Pulmonary artery endothelial cell (primary cell): ENCODE measurements at places on chromosomes 2 and 18.
A peak's percentile ranks its signal among the peaks of the same experiment; 100 is the strongest.

GRCh38 chr2:67828066-67828465 lies 234.7 kb downstream of the C1D start:
- DNase-seq = no peak

GRCh38 chr2:68569604-68570003 lies 73.8 kb upstream of the PROKR1 start:
- DNase-seq = no peak

- no peak for DNase-seq
These were observed 265.5 kb downstream of the PTH2R start for GRCh38 chr2:208671886-208672680.

DNA sequence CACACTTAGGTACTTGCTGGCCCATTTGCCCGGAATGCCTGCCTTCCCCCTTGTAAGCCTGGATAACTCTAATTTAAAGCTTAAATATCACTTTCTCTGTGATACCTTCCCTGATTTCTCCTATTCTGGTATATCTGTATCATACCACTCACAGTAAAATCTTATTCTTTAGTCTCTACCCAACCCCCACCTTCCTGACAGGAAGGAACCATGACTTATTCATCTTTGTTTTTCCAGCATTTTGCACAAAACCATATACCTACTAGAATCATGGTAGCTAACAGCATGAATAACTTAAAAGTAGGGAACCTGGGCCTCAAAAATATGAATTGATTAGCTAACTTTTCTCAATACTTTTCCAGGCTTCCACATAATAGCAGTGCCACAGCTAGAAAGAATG lies 111.5 kb downstream of the GFPT1 start:
- peak; percentile 32 for DNase-seq

DNA sequence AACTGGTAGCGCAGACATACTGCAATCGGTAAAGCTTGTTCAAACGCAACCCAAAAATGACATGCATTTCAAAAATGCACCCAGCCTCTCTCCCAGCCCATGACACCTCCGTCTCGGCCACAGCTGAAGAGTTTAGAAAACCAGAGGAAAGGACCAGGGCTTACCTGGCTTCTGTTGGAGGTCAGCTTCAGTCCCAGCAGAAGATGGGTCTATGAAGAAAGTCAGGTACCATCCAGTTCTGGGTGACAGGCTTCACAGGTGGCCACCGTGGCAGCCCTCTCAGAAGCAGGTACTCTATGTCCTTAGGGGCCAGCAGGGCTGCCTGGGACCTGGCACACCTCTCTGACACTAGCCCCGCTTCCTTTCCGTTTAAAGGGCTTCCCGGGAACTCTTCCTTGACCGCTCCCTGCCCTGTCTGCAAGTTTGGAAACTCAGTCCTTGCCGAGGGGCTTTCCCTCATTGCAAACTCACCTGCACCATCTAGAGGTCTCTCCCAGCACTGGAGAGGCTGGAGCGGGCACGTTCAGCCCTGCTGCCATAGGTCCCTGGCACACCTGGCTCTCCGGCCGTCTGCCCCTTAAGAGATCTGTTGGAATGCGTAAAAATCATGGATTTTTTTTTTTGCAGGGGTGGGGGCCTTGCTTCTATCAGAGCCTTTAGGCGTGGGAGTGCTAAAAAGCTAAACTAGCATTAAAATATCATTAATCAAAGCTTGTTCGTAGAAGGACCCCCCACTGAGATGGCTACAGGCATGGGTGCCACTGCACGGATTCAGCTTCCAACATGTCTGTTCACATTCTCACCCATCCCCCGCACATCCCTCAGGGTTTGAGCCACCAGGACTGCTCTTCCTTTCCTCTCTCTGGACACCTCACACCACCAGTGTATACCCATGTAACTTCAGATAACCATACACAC lies at the start of gene EDAR:
TSS of gene EDAR (minus strand) at position 425 of the 918 bp plus-strand sequence. CDS start 58,206 bp downstream, outside the sequence.
- DNase-seq = no peak

GRCh38 chr2:46495231-46496030 lies 16.1 kb downstream of the TMEM247 start:
- DNase-seq = no peak

DNA sequence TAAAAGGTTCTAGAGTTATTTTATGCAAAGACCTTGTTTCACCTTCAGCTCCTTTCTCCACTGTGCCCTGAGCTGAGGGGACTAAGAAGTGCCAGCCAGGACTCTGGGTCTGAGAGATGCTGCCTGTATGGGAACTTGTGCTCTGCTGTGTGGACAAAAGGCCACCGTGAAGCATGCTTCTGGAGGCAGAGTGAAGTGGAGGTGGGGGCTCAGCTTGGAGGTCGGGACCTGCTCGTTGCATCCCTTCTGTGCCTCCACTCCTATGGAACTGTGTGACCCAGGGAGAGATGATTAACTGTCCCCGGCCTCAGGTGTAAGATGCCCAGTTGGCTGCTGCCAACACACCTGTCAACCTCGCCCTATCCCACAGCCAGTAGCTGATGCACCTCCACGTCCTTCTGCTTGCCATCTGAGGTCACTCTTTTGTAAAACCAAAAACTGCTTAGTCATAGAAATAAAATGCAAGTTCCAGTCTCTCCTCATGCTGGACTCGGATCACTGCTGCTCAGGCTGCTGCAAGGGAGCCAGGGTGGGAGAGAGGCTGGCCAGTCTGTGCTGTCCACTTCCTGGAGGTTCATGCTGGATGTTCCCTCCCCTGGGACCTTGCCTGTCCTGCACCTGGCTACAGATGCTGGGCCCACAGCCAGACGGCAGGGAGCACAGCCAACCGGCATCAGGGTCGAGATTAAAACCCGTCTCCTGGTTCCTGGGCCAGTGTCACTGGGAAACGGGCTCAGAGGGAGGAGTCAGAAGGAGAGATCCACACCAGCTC lies 113.2 kb downstream of the ACKR3 start:
- no peak for DNase-seq

GRCh38 chr2:221109552-221109951 lies 462.6 kb downstream of the EPHA4 start:
- no peak for DNase-seq

DNA sequence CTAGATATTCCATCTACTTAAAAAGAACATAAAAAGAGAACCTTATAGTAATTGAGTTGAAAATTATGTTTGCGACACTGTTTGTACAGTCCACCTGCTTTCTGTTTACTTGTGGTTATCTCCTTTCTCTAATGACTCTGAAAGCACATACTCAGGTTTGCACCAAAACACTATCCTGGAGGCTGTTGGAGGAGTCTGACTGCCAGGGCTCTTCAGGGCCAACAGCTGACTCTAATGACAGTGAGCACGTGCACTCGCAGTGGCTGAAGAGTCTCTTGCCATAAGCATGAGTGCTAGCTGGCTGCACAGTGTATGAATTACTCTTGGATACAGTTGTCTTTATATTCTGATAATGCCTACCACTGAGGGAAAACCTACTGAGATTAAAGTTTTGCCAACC lies 16.7 kb upstream of the GLS start:
- no peak for DNase-seq

GRCh38 chr18:32776561-32776960 lies 3.7 kb upstream of the KLHL14 start:
- no peak for DNase-seq

GRCh38 chr2:20209373-20210109 lies 15.4 kb downstream of the SDC1 start:
- DNase-seq = no peak

DNA sequence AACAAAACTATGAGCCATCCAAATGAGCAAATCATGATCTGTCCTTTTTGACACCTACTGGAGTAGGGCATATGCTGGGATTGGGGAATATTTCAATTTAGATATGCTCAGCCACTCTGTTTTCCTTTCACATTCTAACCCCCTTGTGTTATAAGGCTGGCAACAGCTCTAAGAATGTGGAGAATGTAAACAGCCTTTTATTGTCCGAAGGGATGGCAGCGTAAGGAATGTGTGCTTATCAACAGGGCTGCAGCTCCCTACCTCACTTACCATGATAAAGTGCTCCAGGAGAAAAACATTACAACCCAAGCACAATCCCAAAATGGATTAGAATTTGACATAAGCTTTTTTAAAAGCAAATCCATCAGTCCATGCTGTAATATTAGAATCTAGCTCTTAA lies 2.2 kb downstream of the NXPH2 start:
- DNase-seq = no peak

DNA sequence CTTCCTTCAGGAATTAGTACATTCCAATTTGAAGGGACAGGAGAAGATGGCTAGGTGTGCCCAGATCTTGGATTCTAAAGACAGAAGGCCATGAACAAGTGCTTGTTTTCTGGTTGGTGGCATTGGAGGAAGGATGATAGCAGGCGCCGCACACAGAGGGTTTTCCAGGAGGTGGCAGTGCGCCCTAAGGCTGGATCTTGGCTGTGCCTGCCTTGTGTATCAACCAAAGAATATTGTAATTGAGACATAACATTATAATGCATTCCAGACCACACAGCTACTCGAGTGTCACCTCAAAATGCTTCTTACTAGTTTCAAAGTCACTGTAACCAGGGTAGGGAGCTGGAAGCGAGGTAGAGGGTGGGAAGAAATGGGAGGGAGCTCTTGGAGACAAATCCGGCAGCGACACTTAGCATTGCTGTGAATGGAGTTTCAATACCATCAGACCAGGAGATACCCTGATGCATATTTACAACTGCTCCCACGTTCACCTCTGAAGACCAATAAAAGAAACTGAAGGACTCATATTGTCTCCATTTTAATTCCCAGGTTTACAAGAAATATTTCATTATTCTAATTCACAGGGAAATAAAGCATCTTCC lies 42.5 kb downstream of the CPO start:
- peak; percentile 46 for DNase-seq

DNA sequence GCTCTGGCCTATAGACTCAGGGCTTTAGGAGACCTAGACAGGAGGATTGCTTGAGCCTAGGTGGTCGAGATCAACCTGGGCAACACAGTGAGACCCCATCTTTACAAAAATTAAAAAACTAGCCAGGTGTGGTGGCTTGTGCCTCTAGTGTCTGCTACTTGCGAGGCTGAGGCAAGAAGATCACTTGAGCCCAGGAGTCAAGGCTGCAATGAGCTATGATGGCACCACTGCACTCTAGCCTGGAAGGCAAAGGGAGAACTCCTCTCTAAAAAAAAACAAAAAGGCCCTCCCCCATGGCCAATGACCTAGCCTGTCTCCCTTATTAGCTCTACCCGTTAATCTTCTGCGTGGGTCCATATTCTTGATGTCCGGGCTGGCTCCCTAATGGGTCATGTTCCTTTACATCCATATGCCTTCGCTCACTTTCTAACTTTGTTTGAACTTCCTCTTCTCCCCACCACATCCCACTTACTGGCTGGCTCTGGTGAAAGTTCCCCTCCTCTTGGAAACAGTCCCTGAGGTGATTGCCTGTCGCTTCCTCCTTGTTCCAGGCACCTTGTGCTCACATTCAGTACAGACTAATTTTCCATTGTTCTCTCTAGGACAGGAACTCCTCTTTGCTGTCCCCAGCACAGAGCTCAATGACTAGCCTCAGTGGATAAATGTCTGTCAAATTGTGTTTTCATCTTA lies 103.0 kb downstream of the AFF3 start:
- DNase-seq = no peak

- no peak for DNase-seq
These were observed 10.9 kb downstream of the INO80D start for GRCh38 chr2:206075113-206075512.

- no peak for DNase-seq
These were observed 3.5 kb downstream of the CDK5R2 start for GRCh38 chr2:218962859-218963492.

- peak; percentile 19 for DNase-seq
These were observed 83.9 kb downstream of the AAK1 start for GRCh38 chr2:69559442-69560146.

DNA sequence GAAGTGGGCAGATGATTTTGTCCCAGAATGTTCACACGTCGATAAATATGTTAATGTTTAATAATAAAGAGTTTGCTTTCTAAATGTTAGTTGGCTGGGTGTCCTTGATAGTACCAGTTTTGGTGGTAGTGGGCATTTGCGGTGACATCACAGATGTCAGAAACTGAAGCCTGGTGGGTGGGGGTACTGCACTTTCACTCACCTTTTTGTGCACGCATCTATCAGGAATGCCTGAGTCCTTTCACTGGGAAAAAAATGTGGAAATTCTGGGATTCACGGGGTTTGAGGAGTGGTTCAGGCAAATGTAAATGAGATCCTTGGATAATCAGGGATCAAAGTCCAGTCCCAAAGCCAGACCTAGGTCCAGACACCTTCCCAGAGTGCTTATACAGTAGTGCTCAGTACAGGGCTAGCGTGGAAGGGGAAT lies 3.2 kb downstream of the EPAS1 start:
- no peak for DNase-seq

DNA sequence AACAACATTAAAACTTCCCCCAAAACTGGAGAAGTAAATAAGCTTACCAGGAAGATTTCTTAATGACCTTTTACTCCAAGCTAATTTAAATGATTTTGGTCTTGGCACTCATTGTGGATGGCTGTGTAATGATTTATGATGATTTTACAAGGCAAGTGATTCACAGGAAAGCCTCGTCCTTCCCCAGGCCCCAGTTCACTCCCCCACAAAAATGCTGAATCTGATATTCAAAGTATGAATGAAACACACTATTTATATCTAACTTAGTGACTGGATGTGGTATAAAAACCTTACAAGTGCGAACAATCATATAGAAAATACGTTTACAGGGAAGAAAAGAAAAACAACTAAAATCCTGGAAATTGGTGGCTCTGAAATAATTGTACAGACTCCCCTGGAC lies 49.8 kb downstream of the ZNF516 start:
- DNase-seq = no peak

DNA sequence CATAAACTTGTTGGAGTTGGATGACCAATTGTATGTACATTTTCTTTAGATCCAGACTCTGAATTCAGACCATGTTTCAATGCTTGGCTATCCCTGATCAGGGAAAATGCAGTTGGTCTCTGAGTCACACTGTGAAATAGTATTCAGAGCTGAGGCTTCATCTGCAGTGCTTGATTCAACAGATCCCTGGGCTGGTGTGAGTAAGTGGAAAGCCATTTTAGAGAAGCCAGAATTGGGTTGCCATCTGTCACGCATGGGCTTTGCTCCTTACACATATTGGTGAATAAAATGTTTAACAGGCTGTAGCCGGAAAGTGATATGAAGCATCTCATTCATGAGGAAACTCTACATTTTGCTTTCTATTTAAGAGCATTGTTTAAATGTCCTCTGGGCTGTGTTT lies 50.0 kb upstream of the ACYP2 start:
- DNase-seq = no peak

GRCh38 chr2:11004199-11004598 lies 92.5 kb downstream of the KCNF1 start:
- DNase-seq = peak; percentile 10

GRCh38 chr18:80201739-80202138 lies 45.6 kb downstream of the PARD6G start:
- DNase-seq = no peak

GRCh38 chr2:215711471-215712034 lies 275.7 kb upstream of the FN1 start:
- peak; percentile 80 for DNase-seq
